Mucosa of gallbladder (tissue), 1 donor: ENCODE measurements at places on chromosomes 6 and 20.

DNA sequence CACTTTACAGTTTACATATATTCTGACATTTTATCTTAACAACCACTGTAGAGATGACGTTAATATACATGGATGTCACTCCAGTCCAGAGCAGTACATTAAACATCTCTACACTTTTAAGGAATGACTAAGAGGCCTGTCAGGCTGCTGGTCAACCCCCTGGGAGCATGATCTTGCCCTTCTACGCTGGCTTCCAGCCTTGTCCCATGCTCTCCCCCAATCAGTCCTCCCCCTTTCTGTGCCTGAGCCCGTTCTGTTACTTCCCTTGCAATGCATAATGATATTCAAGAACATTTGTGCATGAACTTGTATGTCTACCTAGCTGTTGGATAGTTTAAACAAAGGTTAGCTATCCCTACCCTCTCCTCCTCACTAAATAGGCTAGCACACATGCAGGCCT lies 40.5 kb upstream of the PLCB4 start:
- DNase-seq, result no peak

DNA sequence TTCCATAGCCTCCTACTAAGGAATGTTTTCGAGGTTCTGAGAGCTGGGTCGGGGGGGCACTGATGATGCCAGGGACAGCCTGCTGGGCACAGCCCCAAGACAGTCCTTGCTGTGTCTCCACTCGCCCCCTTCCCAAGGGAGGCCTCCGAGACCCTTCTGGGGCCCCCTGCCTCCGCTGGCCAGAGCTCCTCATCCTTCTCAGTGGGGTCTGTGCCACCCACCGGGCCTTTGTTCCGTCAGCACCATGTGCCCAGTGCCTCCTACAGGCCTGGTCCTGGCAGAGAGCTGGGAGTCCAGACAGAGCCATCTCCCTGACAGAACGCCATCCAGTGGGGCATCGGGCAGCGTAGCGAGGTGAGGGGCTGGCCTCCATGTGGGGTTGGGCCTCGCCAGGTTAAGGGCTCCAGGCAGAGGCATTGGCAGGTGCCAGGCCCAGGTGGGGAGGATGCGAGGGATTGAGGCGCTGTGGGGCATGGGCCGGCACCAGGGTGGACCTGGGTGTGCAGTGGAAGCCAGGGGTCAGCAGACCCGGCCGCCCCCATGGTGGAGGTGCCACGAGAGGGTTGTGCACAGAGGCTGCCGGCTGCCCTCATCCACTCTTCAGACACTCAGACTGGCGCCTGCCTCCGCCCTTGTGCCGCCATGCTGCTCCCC lies 13.3 kb downstream of the RBM38 start:
- DNase-seq, result no peak

GRCh38 chr6:3961581-3962215 lies 112.5 kb downstream of the FAM50B start:
- DNase-seq, result no peak

DNA sequence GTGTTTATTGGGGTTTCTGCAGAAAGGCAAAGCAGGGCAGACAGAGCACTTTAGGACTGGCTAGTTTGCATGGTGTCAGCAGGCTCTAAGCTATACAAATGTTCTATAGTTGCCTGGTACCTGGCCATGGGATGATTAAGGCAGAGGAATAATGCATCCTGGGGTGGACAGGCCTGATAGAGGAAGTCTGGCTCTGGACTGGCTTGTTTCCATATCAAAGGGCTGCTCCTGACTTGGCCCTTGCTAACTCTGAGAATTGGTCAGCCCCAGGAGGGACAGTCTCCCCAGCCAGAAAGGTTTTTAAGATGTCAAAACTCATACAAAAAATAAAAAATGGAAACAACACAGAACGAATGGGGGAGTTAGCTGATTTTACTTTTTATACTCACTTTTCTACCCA lies 136.9 kb downstream of the TBC1D7 start:
- no peak for DNase-seq

- no peak for DNase-seq
Measured at GRCh38 chr6:25692472-25692871, 40.5 kb downstream of the SCGN start.

DNA sequence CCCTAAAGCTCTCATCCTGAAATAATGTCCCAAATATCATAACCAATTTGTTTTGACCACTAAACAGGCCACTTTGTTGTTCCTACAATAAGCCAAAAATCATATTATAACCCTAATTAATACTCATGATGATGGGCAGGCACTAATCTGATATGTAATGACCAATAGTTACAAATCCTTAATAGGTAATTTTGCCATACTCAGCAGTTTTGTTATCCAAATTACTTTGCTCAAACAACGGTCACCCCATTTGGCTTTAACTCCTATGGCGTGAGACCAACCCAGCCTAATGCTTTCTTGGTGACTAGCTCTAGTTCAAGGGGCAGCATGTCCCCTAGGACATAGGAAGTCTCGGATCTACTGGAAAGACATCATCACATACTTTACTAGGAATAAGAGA lies 123.2 kb upstream of the ID4 start:
- no peak for DNase-seq

- no peak for DNase-seq
Measured at GRCh38 chr6:70680396-70680795, 12.7 kb downstream of the SMAP1 start.

DNA sequence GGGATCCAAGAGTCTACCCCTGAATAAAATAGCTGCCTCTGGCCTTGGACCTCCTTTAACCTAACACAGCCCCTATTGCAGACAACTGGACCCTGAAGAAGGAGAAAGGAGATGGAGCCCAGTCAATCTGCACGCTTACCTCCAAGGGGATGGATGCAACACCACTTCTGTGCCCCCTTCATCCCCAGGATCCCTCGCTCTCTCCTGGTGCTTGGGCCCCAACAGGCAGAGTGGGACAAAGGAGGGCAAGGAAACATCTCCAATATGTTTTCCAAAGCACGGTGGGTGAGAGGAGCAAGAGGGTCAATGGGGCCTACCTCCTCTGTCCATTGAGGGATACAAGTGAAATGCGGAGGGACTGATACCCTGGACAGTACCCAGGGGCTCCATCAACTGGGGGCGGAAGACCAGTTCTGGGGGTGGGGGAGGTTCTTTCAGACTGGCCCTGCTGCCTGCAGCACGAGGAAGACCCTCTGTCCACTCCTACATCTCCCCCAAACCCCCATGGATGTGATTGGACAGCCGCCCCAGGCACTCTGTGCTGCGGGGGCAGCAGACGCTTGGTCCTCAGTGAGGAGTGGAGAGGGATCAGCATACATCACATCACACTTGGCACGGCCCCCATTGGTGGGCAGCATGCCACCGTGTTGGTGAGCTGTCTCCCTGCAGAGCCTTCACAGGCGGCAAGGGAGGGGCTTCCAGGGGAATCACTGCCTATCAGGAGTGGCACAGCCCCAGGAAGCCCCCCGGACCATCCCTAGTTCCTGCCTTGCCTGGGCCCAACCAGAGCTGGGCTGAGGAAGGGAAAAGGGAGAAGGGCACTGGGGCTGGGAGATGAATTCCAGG lies 70.6 kb downstream of the MRPL14 start:
- peak; percentile 45 for DNase-seq

GRCh38 chr6:157164972-157165371 lies 158.3 kb downstream of the TMEM242 start:
- no peak for DNase-seq

DNA sequence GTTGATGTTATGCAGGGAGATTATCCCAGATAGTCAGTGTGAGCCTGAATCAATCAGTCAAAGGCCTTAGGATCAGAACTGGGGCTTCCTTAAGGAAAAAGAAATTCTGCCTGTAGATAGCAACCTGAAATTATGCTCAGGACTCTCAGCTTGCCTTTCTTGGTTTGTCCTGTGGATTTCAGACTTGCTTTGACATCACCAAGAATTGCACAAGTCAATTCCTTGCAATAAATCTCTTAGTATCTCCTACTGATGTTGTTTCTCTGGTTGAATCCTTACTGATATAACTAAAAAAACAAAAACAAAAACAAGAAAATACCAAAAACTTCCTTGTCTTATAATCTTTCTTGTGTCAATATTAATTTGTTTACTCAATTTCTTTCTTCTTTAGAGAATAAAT lies 258.9 kb upstream of the TCF21 start:
- no peak for DNase-seq

GRCh38 chr20:20887593-20888265 lies 175.3 kb upstream of the RALGAPA2 start:
- DNase-seq, result no peak

- no peak for DNase-seq
Measured at GRCh38 chr20:45780159-45780558, 11.5 kb downstream of the WFDC3 start.

- no peak for DNase-seq
Measured at GRCh38 chr6:107305391-107305790, 154.0 kb downstream of the PDSS2 start.

DNA sequence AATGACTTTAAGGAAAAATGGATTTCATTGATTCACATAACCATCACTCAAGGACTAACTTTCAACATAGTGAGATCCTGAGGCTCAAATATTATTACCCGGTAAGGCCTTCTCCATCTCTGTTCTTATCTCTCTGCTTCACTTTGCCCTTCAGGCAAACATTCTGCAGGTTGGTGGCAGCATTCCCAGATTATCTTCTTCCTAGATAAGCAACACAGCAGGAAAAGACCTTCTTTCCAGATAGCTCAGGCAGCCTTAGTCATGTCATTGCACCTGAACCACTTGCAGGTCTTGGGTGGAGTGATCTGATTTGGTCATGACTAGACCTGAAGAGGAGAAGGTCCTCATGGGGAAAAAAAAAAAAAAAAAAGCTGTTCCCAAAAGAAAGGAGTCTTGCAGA lies 5.3 kb upstream of the HIVEP2 start:
- no peak for DNase-seq

GRCh38 chr6:30160008-30160784 lies 815 bp downstream of the TRIM10 start:
- no peak for DNase-seq

GRCh38 chr20:20274821-20275220 lies 93.1 kb upstream of the INSM1 start:
- DNase-seq, result no peak

DNA sequence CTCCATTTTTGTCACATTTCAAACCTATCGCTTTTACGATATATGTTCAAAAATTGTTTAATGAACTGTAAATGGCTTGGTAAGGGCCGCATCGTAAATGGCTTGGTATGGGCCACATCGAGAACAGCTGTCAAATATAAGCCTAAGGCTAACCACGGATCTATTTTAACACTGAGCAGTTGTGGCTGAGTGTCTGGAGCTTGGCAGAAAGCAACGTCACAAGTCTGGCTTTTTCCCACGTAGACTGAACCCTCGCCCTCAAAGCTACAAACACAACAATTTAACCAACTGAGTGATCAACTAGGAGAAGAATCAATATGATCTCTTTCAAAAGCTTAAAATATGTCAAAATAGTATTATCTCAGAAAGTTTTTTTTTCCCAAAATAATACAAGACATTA lies 71.4 kb upstream of the PRSS16 start:
- no peak for DNase-seq

- no peak for DNase-seq
Measured at GRCh38 chr20:44004306-44004915, 89.8 kb downstream of the TOX2 start.

GRCh38 chr6:73943411-73943810 lies 247.4 kb downstream of the CD109 start:
- DNase-seq, result no peak

- no peak for DNase-seq
Measured at GRCh38 chr6:14092838-14093789, 24.5 kb upstream of the CD83 start.

- DNase-seq, result no peak
Measured at GRCh38 chr6:119066517-119066916, 11.9 kb downstream of the FAM184A start.

DNA sequence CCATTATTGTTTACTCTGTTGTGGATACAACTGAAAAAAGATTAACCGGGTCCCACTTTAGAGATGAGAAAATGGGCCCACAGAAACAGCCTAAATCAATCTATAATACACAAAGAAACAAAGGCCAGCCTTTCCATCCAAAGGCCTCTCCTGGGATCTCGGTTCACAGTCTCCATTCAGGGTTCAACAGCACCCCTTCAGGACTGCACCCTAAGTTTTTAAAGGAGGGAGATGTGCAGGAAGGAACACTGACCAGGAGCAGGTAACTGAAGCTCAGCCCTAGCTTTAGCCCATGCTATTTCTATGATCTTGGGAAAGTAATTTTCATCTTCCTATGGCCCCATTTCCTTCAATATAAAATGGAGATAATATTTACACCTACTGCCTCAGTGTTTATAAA lies 147.7 kb downstream of the BTBD9 start:
- DNase-seq, result no peak

DNA sequence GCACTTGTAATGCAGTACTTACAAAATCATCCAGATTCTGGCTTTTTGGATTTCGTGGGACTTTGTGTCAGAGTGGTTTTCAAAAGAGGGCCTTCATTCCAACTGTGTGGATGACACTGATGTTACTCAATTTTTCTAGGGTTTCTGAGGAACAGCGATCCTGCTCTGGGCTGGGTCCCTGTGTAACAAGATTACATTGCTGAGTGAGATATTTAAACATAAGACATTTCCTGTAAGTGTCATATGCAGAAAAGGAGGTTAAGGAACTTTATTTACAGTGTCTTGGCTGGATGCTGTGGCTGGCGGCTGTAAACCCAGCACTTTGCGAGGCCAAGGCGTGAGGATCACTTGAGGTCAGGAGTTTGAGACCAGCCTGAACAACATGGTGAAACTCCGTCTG lies 6.7 kb downstream of the ZFAND3 start:
- no peak for DNase-seq

DNA sequence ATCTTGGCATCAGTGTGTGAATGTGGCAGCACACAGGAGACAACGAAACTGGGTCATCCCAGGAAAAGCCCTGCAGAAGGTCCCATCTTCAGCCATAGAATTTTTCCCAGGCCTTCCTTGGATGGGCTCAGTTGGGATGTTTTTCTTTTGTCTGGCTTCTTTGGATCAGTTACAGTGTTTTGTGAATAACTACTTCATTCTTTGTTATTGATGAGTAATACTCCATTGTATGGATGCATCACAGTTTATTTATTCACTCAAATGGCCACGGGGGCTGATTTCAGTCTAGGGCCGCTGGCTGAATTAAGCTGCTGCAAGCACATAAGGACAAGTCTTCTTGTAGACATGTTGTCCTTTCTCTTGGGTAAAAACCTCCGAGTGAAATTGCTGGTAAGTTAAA lies 81.3 kb upstream of the CD93 start:
- DNase-seq, result no peak

GRCh38 chr6:118982575-118982911 lies 47.6 kb upstream of the MCM9 start:
- no peak for DNase-seq

DNA sequence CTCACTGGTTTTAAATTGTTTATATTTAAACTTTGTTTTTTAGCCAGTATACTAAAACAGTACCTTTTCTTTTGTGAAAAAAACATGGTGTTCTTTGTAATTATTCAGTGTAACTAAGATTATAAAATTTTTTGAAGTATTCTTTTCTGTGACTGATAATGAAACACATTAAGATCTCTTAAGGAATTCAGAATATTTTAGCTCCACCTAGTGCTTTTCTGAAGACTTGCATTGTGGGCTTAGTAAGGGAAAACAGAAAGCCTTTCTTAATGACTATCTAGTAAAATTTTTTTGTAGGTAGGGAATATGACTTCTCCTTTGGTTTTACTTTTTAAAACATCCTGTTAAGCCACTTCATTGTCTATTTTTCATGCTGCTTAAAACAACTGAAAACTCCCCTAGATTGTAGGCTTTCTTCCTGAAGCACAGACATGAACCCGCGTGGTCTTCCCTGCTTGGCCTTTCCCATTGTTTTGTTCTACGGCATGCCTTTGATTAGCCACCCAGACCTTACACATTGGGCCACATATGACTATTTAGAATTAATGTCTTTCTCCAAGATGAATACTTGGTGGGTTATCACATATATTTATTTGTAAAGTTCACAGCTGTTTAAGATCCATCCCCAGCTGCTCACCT lies 72.1 kb downstream of the AFDN start:
- no peak for DNase-seq

GRCh38 chr6:151341476-151342195 lies 49.7 kb downstream of the ZBTB2 start:
- no peak for DNase-seq
